NCI-H1417 treated with DMSO at 0.1 percent for 48 hours (cell line): ENCODE measurements at places on chromosomes 2 and 18.
A peak's percentile ranks its signal among the peaks of the same experiment; 100 is the strongest.

- no peak for DNase-seq
These were observed 51.8 kb downstream of the USP34 start for GRCh38 chr2:61419129-61419528.

- no peak for DNase-seq
These were observed 335.0 kb upstream of the TRIB2 start for GRCh38 chr2:12381543-12382325.

- DNase-seq: no peak
These were observed 647.7 kb upstream of the ZNF804A start for GRCh38 chr2:183950673-183951072.

DNA sequence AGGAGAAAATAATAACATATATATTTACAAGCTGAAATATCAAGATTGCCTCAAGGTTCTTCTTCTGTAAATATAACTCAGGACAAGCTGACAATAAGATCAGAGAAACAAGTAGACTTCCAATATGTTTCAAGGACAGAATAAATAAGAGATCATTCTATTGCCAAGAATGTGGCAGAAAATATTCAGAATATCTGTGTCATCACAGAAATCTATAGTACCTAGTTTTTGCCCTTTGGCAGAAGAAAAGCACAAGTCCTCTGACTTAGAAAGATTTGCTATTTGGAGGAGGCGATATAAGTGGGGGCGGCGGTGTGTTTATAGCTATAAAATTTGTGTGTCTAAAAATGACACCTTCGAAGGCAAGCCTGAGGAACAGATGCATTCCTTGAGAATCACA, 34.3 kb downstream of the ARHGAP15 start:
- DNase-seq: no peak

DNA sequence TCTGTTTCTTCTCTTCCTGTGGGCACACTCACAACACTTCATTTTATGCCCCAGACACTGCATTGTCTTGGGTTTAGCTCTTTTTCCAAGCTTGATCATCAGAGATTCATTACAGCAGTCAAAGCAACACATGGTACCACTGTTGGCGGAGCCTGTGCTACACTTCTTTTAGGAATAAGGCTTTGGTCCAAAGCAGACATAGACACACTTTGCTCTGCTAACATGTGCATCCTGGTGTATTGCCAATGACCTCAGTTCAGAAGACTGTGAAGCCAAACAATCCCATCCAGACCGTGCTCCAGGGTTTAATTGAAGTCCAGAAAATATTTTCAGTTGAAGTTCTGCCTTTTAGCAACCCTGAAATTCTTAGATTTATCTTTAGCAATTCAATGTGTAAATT, 354.6 kb upstream of the RAB12 start:
- DNase-seq: no peak

- no peak for DNase-seq
These were observed 26.6 kb upstream of the DLX1 start for GRCh38 chr2:172058660-172059059.

GRCh38 chr2:129606496-129607270, 372.8 kb upstream of the RAB6C start:
- no peak for DNase-seq

DNA sequence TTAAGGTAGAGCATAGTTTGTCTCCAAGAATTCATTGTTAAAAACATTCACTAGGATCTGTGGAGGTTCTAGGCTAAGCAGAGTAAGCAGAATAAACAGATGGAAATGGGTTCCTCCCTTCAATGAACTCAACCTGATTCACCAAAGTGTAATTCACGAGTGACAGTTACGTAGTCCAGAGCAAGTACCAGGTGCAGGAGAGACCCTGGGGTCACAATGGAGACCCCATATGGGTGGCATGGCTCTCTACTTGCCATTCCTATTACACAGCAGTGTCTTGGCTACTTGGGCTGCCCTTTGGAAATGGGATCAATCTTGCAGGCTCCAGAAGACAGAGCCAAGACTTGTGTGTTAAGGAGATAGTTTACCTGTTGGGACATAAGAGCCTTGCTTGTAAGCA, 7.1 kb downstream of the MYCN start:
- no peak for DNase-seq

DNA sequence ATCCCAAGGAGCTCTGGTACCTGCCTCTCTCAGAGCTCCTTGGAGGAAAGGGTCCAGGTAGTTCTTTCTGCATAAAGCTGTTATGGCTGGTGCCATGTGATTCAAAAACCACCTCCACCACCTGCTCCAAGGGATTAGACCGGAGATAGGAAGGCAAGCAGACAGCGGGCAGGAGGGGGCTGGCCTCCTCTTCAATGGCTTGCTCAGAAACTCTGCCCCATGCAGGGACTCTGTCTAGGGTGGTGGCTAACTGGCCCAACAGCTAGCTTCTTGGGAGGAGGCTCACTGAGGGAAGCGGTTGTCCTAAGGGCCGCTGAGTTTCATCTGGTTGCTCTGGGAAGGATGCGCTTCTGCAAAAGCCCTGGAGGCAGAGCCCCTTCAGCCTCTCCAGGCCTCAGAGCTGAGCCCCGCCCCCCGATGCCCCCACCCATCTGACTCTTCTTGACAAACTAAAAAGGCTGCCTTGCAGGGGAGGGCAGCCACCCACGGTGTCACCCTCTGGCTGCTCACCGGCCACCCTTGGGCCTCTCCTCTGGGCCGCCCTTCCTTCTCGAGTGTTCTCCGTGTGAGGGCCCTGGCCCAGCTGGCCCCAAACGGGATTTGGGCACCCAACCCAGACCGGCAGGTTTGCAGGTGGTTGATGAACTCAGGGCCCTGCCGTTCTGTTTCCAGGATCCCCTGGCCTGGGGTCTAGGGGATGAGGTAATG, 90.2 kb downstream of the MCFD2 start:
- no peak for DNase-seq

DNA sequence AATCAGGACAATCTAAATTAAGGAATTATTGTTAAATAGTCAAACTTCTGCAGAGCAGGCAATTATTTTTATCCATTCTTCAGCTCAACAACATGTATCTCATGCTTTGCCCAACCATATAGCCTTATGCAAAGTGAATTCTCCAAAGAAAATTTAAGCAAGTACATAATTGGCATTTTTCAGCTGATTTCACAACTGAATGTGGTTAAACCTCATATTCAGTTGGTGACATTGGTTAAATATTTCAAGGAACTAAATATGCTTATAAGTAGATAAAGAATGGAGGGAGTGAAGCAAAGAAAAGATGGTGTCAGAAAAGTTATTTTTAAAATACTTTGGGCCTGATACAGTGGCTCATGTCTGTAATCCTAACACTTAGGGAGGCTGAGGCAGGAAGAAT, 816.2 kb downstream of the NRXN1 start:
- DNase-seq: no peak

- no peak for DNase-seq
These were observed 29.8 kb upstream of the MAL start for GRCh38 chr2:94995553-94996304.

DNA sequence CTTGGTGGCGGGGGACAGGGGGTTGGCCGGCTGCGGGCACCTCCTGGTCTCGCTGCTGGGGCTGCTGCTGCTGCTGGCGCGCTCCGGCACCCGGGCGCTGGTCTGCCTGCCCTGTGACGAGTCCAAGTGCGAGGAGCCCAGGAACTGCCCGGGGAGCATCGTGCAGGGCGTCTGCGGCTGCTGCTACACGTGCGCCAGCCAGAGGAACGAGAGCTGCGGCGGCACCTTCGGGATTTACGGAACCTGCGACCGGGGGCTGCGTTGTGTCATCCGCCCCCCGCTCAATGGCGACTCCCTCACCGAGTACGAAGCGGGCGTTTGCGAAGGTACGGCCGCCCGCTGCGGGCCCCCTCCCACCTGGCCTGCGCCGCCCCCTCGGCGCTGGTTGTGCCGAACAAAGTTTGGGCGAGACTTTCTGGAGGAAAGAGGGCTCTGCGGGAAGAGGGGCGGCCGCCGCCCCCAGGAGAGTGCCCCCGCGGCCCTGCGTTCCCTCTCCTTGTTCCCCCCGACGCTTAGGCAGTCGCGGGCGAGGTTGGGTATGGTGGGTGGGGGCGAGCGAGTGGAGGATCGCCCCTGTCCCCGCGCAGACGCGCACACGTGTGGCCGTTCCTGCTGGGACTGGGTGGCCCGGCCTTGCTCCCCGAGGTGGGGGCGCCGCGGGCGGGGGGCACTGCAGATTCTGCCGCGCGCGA, 866 bp downstream of the CRIM1 start:
- no peak for DNase-seq

DNA sequence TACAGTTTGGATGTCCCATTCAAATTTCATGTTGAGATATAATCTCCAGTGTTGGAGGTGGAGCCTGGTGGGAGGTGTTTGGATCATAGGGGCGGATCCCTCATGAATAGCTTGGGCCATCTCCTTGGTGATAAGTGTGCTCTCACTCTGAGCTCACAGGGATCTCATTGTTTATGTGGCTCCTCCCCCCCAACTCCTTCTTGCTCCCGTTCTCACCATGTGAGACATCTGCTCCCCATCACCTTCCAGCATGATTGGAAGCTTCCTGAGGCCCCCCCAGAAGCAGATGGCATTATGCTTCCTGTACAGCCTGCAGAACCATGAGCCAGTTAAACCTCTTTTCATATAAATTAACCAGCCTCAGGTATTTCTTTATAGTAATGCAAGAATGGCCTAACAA, 3.0 kb upstream of the INPP1 start:
- DNase-seq: no peak

DNA sequence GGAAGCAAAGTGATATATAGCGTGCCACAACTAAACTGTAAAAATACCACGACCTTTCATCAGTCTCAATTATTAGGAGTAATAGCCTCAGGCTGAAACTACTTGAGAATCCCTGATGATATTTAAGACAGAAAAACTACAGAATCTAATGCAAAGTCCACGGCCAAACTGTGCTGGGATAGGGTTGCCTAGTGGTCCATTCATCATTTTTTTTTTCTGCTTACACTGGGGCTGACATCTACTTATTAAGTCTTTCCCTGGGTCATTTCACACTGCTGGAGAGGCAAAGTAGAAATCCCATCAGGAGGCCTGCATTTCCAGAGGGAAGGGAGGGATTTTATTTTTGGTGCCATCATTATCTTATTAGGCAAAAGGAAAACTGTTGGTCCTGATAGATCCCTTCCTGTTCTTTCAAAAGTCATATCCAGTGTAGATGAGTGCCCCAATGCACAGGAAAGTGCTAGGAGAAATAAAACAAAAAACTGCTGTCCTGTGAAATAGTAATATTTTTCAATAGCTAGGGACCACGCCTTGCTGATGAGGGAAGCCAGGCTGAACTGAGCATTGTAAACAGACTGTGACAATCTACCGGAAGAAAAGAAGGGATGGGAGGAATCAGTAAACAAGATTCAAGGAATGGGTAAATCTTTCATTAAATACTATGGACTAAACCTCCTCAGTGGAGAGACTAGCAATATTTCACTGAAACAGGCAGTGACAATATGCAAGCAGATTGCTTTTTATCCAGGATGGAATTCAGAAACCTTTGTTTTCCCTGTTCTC, 644.3 kb downstream of the IRS1 start:
- peak; percentile 17 for DNase-seq

GRCh38 chr2:8389431-8390108, 292.3 kb upstream of the ID2 start:
- DNase-seq: no peak

- DNase-seq: no peak
These were observed 93.1 kb downstream of the MBP start for GRCh38 chr18:77039196-77040130.

DNA sequence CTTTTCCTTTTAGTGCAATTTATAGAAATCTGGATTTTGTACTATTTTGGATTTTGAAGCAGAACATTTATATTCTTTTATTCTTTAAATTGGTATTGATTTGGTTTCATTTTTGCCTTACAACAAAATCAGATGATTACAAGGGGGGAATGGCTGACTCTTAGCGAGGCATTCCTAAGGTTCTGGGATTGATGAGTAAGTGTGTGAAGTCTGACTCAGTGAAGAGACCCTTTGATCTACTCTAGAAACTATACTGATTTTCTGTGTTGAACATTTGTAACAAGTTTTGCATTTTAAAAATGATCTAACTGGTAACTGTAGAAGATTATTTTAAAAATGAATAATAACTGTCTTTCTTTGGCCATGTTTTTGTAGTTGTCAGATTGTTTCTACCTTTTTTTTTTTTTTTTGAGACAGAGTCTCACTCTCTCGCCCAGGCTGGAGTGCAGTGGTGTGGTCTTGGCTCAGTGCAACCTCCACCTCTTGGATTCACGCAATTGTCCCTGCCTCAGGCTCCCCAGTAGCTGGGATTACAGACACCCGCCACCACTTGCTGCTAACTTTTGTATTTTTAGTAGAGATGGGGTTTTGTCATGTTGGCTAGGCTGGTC, 48.7 kb downstream of the TTC39C start:
- DNase-seq: no peak

DNA sequence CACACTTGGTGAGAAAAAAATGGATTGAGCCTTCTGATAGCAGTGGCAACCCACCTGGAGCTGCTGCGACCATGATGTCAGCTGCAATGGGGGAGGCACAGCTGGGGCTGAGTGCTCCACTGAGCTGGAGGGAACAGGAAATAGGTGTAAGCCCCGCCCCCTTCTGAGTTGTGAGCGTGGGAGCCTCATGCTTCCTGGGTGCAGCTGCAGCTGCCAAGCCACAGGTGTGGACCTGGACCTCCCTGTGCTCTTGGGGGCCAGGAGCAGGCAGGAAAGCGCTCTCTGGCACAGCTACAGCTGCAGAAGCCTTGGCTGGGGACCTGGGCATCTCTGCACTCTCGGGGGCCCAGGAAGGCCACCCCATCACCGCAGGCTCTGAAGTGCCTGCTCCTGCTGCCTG, 970.6 kb downstream of the DCDC2C start:
- DNase-seq: no peak

GRCh38 chr2:102144128-102144527, 1.6 kb downstream of the IL1R1 start:
- DNase-seq: no peak
